CD4-positive, alpha-beta T cell treated with Interleukin-15 for 1 hour (primary cell): ENCODE measurements at places on chromosomes 13 and 19.

DNA sequence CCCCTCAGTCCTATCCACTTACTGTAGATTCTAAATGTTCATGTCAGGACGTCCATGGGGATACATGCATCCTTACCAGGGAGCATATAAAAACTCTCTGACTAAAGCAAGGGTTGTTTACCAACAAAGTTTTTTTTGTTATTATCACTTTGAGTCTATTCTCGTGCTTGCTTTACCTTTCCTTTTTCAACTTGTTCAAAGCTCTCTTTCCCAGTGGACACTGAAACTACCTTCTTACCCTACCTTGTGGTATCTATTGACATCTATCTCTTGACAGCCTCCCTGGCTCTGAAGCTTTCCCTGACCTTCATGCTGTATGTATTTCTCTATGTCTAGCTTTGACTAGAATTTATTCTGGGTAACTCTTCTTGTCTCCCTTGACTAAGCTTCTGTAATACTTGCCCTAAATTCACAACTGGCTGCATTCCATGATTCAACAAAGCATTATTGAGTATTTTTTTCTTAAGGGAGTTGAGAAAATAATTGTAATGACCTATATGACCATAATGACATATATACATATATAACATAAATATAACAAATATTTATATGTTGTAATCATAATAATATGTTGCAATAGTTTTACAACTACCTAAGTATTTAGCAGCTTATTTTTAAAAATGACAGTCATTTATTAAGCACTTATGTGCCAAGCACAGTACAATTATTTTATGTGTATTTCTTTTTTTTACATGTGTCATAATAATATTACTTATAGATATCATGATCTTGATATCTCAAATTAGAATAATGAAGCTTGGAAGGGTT lies 403.4 kb upstream of the SPRY2 start:
- no peak for DNase-seq

DNA sequence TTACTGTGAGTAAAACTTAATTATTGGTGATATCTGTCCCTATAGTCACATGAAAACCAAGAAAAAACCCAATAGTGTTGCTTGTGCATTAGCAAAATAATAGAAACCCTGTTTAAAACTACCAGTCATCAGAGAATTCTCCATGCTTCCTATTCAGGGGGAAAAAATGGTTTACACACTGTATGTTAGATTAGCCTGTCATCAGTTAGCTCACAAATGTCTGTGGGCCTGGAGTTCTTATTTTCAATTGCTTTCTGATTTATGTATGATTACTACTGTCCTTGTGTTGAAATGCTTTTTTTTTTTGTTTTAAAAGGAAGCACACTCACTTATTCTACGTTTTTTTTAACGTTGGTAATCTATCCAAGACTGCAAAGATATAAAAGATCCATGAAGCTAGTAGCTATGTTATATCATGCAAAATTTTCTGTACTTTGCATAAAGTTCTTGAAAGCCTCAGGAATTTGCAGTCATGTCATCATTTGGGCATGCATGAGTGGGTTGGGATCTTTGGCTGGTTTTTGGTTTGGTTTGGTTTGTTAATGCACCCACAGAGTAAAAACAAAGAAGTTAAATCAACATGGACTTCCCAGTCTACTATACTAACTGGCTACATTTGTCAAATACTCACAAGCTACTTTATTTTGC lies 25.9 kb downstream of the RXFP2 start:
- DNase-seq, result no peak

DNA sequence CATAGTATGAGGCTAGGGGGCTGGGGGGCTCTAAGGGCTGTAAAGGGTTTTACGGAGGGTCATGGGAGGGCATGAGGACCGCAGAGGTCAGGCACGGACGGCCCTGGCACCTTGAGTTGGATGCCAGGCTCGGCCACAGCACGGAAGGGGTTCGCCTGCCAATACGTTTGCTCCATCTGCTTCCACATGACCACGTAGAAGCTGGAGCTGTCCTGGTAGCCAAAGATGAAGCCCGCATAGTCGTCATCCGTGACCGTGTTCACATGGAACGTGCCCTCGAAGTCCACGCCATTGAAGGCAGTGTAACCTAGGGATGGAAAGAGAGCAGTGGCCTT lies 6.4 kb downstream of the COMP start:
- DNase-seq, result no peak

DNA sequence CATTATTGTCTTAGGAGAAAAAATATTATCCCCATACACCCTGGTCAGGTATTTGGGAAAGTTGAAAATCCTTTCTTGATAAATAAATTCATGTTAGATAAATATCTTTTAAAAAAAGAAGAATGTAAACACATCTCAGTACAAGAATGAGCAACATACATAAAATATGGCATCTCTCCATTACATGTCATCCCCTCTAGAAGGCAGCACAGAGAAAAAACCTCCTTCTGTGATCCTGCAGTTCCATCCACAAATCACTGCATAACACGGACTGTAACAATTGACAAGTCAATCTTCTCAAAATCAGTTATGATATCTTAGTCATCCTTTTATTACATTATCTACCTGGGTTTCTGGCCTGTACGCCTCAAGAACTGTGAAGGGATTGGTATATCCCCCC lies 683.9 kb upstream of the KLHL1 start:
- no peak for DNase-seq

- peak; percentile 57 for DNase-seq
Observed at GRCh38 chr13:99269627-99270241, 11.6 kb upstream of the GPR18 start.

GRCh38 chr13:45728759-45729158 lies 26.6 kb downstream of the CBY2 start:
- DNase-seq, result no peak

DNA sequence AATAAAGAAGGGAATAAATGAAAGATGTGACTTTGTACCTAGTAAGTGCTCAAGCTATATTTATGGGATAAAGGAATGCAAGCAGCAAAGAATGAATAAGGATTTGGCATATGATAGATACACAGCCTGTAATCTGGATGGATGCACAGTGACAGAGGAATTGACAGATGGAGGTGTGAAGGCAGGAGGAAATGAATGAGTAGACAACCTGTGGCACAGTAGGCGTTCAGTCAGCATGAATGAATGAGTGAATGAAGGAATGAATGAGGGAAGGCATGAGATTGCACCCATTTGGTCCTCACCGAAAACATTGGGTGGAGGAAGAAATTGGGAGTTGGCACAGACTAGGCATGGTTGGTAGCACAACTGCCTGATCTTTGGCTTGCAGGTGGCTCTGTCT lies 4.8 kb upstream of the PSMD8 start:
- no peak for DNase-seq

GRCh38 chr19:48480558-48481500 lies 11.7 kb downstream of the CYTH2 start:
- DNase-seq, result peak; percentile 50

DNA sequence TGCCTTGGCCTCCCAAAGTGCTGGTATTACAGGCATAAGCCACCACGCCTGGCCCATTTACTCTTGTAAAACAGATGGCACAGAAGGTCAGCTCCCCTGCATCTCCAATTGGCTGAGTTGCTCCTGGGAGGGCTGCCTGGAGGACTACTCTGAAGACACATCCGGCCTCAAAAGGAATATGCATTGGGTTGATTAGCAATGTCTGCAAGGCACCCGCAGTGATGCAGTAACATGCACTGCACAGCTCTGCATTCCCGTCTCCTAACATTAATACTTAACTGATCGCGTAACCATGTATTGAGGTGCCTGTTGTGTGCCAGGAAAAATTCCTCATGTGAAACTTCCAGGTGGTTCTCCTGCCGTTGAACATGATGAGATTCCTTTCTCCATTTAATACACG lies 5.0 kb downstream of the ELAVL3 start:
- no peak for DNase-seq

GRCh38 chr19:8615813-8616596 lies 5.5 kb upstream of the ADAMTS10 start:
- peak; percentile 63 for DNase-seq

GRCh38 chr19:19464339-19465098 lies 50.8 kb downstream of the TSSK6 start:
- no peak for DNase-seq

DNA sequence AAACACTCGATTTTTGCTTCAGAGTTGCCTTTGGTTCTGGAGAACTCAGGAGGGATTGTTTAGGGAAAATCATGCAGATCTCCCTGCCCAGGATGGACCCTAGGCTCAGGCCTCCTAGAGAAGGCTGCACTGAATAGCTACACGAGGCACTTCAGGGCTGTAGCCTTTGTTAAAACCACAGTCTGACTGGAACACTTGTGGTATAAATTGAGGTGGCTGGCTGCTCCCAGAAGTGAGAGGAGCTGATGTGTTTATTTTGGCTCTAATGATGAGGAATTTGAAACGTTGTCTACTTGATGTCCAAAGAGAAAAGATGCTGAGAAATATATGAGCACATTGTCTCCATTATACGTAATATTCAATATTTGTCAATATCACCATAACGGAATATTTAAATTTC lies 762.1 kb upstream of the ARGLU1 start:
- DNase-seq, result no peak

GRCh38 chr13:113358653-113359190 lies 5.2 kb downstream of the GRTP1 start:
- no peak for DNase-seq

DNA sequence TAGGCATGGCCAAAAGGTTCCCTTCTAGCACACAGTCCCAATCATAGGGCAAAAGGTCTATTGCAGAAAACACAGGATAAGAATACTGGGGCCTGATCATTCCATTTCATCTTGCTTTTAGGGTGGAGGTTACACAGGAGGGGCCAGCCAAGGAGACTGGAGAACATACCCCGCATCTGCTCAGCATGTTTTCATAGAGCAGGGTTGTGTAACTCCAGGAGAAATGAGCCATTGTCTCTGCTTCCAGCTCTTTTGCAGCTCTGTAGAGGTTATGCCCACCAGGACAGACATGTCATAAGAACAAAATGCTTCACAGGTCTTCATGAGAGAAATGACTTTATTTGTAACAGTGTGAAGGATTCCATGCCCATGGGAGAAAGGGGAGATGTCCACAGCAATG lies 742.8 kb downstream of the DACH1 start:
- no peak for DNase-seq

DNA sequence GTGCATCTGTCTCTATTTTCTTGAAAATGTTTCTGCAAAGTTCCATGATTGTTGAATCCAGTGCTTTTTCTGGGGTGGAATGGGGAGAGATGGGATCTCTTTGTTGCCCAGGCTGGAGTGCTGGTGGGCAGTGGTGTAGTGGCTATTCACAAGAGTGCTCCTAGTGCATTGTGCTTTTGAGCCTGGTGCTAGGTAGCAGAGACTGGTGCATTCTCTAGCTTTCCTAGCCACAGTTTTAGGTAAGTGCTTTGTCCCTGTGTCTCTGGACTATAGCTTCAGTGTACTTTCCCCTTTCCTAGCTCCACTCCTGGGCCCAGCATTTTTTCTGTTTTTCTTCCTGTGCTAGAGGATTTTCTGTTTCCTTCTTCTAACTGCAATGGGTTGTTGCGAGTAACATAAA lies 825.6 kb downstream of the SLITRK6 start:
- no peak for DNase-seq

DNA sequence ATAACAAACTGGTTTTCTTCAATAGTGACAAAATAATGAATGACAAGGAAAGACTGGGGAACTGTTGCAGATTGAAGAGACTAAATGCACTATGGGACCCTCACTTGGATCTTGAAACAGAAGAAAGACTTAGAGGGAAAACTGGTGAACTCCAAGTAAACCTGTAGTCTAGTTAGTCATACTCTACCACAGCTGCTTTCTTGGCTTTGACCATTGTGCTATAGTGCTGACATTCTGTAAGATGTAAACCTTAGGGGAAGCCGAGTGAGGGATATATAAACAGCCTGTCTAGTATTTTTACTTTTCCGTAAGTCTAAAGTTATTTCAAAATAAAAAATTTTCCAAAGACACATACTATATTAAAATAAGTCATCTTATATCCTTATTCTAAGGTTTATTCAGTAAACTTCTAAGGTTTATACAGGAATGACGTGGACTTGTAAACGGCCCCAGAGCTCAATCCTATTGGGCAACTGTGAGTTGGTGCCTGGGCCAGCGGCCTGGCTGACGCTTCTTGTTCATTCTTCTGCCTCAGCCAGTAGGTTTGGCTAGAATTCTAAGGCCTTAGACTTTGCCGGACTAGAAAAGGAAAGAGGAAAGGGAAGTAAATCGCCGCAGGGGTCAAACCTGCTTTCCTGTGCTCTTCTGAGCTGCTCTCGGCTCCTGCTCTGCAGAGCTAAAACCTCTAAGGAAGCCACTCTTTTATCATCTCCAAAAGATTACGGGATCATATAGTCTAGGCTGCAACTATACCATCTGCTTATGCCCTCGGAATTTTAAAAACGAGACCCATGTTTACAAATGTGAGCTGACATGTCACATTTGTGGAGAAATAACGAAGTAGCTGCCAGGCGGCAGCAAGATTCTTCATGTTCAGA lies 33.6 kb upstream of the UBE2L5 start:
- DNase-seq, result no peak

- peak; percentile 32 for DNase-seq
Observed at GRCh38 chr13:25059958-25060357, 36.0 kb upstream of the PABPC3 start.

GRCh38 chr13:110815471-110816204 lies 99.2 kb downstream of the ANKRD10 start:
- no peak for DNase-seq

DNA sequence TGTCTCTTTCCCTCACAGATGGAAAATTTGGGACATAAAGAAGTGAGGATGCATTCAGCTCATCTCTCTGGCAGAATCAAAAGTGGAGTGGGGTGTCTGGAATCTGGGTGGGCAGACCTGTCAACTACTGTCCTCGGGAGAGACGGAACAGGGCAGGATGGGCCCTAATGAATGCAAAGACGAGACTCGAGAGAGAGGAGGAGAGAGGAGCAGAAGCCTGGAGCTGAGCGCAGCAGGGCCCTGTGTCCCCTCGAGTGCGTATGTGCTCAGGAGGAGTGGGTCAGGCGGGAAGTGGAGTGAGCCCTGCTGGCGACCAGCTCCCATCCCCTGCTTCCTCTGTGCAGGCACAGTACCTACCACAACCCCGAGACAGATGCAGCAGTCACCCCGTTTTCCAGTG lies 78.9 kb downstream of the TEX29 start:
- DNase-seq, result no peak

- no peak for DNase-seq
Observed at GRCh38 chr13:60165391-60166099, 1.8 kb upstream of the DIAPH3 start.

DNA sequence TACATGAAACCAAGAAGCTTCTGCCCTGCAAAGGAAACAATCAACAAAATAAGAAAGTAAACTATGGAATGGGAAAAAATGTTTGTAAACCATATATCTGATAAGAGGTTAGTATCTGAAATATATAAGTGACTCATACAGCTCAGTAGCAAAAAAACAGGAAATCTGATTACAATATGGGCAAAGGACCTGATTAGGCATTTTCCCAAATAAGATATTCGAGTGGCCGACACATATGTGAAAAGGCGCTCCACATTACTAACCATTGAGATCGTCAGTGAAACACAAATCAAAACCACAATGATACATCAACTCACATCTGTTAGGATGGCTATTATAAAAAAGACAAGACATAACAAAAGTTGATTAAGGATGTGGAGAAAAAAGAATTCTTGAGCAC lies 2818.6 kb upstream of the PCDH20 start:
- DNase-seq, result no peak

- DNase-seq, result no peak
Observed at GRCh38 chr13:33110713-33111413, 94.6 kb downstream of the KL start.
